ENCODE measurements at places on chromosomes 1 and 21. TPM values are rescaled to one million over a fixed set of nuclear protein-coding genes. Genes with fewer than 3 reads are reported as not detected.

GRCh38 chr1:245332513-245332912 lies 177.7 kb downstream of the KIF26B start:
- no peak overlapping the region for H3K27ac ChIP-seq
- H3K36me3 ChIP-seq = no peaks in the 10 kb centered on the region
- no peaks in the 10 kb centered on the region for H3K4me1 ChIP-seq
- no peak overlapping the region for H3K4me3 ChIP-seq

GRCh38 chr1:182141040-182141439 lies 79.5 kb upstream of the ZNF648 start:
- H3K27ac ChIP-seq = no peak overlapping the region
- DNase-seq = no peak
- no peaks in the 10 kb centered on the region for H3K36me3 ChIP-seq
- H3K4me3 ChIP-seq = no peak overlapping the region

DNA sequence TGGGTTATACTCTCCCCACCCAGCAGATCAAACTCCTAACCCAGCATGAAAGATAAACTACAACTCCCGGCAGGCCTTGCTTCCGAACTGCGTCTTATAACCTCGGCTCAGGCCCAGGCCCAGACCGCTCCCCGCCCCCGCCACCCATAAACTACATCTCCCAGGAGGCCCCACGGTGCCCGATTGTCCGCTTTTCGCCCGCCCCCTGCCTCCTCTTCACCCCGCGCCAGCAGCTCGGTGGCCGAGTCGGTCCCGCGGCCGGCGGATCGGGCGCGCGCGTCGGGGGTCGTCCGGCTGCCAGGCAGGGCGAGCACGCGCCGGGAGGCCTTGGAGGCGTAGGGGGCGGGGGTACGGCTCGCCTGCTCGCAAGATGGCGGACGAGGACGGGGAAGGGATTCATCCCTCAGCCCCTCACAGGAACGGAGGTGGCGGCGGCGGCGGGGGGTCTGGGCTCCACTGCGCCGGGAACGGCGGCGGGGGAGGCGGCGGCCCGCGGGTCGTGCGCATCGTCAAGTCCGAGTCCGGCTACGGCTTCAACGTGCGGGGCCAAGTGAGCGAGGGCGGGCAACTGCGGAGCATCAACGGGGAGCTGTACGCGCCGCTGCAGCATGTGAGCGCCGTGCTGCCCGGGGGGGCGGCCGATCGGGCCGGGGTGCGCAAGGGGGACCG lies at the start of gene SNX27:
Gene SNX27, plus strand, starts transcription at position 219 of the 669 bp plus-strand sequence. Its CDS starts 152 bp downstream, at position 371.
- H3K4me1 ChIP-seq = peaks cover 37% of the 10 kb centered on the region
- H3K36me3 ChIP-seq = no peaks in the 10 kb centered on the region
- H3K27ac ChIP-seq = peak within 1 kb of the TSS; percentile 94
- H3K27me3 ChIP-seq = peaks cover 3% of the 10 kb centered on the region
- peak within 1 kb of the TSS; percentile 99 for H3K4me3 ChIP-seq
- peak; percentile 94 for DNase-seq

- H3K36me3 ChIP-seq = peaks cover 34% of the 10 kb centered on the region
- H3K4me3 ChIP-seq = no peak overlapping the region
- H3K27ac ChIP-seq = peak overlapping the region; percentile 84
- H3K27me3 ChIP-seq = no peaks in the 10 kb centered on the region
- H3K4me1 ChIP-seq = peaks cover 66% of the 10 kb centered on the region
These were observed 35.0 kb upstream of the AGO1 start for GRCh38 chr1:35847935-35848565.

DNA sequence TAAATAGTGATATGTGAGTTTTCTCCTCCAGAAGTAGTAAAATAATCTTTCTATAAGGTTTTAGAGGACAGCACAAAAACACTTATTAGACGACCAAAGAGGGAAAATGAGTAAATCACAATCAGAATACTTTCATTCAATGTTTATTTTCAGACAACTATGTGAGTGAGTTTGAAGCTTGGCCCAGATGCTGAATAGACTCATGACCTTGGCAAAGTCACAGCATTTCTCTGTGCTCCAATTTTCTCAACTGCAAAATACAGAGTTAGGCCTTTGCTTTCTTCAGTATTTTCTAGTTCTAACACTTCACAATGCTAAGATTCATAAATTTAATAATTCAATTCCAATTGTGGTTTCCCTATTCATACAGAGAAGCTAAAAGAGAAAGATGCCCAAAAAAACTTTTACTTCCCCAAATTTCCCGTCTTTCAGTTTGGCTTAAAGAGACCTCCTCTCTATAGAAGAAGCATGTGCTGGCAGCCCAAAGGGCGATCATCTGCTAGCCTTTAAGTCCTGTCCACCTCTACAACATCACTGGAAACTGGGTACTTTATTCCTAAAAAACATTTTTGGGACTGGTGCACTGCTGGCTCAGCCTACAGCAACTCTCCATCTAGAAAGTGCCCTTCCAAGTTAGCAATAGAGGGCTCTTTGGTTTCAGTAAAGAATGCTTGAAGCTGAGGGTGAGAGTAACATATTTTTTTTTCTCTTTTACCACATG lies 116.8 kb upstream of the GORAB start:
- no peaks in the 10 kb centered on the region for H3K36me3 ChIP-seq
- no peaks in the 10 kb centered on the region for H3K27me3 ChIP-seq
- no peak for DNase-seq
- no peak overlapping the region for H3K4me3 ChIP-seq
- H3K4me1 ChIP-seq = peaks cover 32% of the 10 kb centered on the region
- peak overlapping the region; percentile 72 for H3K27ac ChIP-seq

DNA sequence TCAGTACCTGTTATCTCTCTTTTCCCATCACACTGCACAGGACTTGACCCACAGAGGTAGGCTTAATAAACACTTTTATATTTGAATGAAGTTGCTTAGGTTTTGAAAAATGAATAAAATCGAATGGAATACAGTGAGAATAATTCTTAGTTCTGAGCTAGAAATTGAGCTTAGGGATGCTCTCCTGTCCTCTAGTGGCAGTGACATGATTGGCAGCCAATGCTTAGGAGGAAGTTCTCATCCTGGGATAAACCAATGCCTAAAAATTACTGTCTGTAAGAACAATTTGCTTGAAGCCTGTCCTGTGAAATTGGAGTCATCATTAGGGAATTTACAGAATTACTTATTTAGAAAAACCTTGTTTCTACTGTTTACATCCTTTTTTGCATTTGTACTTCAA lies 21.3 kb upstream of the CYP4X1 start:
- no peak overlapping the region for H3K27ac ChIP-seq
- DNase-seq = no peak

GRCh38 chr1:45545553-45546310 lies 4.9 kb upstream of the AKR1A1 start:
- H3K27ac ChIP-seq = no peak overlapping the region
- no peak overlapping the region for H3K4me3 ChIP-seq
- H3K36me3 ChIP-seq = no peaks in the 10 kb centered on the region
- no peak for DNase-seq
- no peaks in the 10 kb centered on the region for H3K27me3 ChIP-seq
- peaks cover 19% of the 10 kb centered on the region for H3K4me1 ChIP-seq

Gene LYPD8
- not detected for total RNA-seq

Gene SLC37A1
- 3.8 TPM for total RNA-seq

Gene BARHL2
- not detected for total RNA-seq

Gene SLC35F3
- not detected for total RNA-seq
